ENCODE measurements at places on chromosomes 6 and 20.

- DNase-seq = no peak
These were observed 195.8 kb upstream of the FUT9 start for GRCh38 chr6:95819939-95820338.

DNA sequence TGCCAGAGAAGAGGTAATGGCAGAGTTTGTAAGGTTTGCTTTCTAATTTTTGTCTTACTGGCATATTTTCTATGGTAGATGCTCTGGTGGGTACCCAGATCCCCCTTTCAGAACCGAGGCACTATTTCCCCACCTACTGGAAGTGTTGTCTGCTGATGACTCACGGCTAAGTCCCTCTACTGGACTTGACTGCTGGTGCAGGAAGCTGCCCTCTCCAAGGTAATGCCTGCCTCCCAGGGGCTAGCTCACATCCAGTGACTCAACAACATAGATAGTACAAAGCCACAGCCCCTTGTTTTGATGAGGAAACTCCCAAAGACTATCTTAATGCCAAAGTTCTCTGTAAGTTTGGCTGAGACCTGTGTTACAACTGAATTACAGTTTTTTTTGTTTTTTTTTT, 285.4 kb upstream of the FLRT3 start:
- no peak for DNase-seq

DNA sequence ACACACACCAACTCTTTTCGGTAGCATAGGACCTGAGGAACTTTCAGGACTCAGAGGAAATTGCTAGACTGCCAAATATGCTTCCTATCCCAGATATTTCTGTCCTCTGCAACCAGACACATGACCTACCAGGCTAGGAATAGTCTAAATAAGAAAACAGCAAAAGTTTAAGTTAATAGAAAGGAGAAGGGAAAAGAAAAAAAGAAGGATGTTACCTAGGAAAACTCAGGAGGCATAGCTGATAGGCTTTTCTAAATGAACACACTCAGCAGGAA, 74.6 kb downstream of the MAP3K5 start:
- DNase-seq = no peak

GRCh38 chr6:39962831-39963230, 28.6 kb upstream of the MOCS1 start:
- no peak for DNase-seq
